Activated CD4-positive, alpha-beta T cell treated with anti-CD3 and anti-CD28 coated beads for 36 hours (primary cell): ENCODE measurements at places on chromosomes 2 and 18.

GRCh38 chr2:19574778-19575260, 216.4 kb upstream of the OSR1 start:
- DNase-seq = no peak

- no peak for DNase-seq
Observed at GRCh38 chr2:168136392-168136977, 110.9 kb downstream of the STK39 start.

DNA sequence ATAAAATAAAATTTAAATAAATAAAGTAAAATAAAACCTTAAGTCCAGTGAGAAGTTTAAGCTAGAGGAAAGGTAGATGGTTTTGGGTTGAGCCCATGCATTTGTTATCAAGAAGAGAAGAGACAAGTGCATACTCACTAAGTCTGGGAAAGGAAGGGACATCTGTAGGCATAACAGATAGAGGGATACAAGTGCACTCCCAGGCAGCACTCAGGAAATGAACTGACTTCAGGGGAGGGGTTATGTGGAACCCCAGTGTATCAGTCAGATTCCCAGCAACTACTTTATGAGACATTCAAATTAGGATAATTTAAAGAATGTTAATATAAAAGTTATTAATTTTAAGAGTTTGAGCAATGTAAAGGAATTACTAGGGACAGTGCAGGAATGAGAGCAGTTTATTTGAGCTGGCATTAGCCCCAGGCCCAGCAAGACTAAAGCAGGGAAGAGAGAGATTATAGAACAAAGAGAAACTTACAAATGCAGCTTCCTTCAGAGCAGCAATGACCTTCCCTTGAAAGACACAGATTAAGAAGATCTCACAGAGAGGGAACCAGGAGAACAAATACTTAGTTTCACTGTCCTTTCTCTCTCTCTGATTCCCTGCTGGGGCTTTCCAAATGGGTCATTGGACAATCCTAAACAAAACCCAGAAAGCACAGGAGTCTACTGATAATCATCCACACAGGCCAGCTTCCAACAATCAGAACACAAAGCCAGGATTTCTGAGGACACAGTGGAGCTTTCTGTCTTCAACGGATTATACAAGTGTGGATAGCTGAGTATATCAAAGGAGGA, 109.7 kb downstream of the ERBB4 start:
- DNase-seq = no peak

DNA sequence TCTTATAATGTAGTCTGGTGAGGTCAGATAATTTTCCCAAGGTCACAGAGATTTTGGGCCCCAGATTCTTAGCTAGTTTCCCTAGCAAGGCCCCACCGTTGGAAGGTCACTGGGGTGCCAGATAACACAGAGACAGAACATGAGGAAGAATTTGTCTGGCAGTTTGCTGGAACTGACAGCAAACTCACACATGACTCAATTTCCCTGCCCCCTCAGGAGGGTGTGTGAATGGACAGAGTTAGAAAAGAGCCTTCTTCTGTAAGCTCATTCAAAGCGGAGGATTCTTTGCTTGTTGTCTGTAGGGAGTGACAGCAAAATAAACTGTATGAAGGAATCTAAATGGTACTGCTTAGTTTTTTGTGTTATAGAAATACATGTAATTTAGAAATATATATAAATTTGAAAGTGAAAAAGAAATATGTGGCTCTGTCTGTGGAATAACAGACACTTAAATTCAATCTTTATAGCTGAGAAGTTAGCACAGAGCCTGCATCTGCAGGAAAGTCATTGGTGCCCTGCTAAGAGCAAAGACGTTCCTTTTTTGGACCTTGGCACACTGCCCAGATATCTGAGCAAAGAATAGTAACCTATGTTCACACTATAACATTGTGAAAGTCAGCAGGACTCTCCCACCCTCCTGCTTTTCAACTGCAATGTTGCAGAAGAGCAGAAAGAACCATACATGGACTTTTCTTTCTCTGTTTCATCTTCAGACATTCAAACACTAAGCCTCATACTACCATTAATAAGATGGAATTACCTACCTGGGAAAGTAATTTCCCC, 2.1 kb downstream of the MDH1 start:
- peak; percentile 17 for DNase-seq

GRCh38 chr2:195535911-195536522, 121.0 kb upstream of the SLC39A10 start:
- DNase-seq = peak; percentile 86

- DNase-seq = peak; percentile 25
Observed at GRCh38 chr2:108594132-108594981, 60.1 kb downstream of the LIMS1 start.

- DNase-seq = no peak
Observed at GRCh38 chr18:25062720-25063119, 289.2 kb downstream of the ZNF521 start.

GRCh38 chr2:73386342-73386868, 769 bp downstream of the ALMS1 start:
- DNase-seq = no peak

GRCh38 chr18:21389903-21390302, 147.9 kb downstream of the GREB1L start:
- DNase-seq = no peak

GRCh38 chr2:135790423-135790822, 46.6 kb downstream of the LCT start:
- no peak for DNase-seq

DNA sequence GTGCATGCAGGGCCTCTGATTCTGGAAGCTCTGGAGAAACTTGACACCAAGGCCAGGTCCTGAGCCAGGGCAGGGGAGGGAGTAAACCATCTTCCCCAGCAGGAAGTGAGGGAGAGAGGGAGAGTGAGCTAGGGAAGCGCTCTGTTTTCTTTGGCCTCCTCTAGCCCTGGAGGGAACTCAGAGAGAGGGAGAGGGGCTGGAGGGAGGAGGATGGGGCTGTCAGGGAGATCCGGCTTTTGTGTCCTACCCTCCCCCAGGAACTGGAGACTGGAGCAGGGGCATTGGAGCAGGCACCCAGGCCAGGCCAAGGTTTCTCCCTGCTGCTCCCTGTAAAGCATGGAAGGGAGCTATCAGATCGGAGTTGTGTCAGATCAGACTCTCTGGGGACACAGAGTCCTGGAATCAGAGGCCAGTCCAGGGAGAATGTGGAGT, 22.7 kb upstream of the PKDCC start:
- DNase-seq = no peak

DNA sequence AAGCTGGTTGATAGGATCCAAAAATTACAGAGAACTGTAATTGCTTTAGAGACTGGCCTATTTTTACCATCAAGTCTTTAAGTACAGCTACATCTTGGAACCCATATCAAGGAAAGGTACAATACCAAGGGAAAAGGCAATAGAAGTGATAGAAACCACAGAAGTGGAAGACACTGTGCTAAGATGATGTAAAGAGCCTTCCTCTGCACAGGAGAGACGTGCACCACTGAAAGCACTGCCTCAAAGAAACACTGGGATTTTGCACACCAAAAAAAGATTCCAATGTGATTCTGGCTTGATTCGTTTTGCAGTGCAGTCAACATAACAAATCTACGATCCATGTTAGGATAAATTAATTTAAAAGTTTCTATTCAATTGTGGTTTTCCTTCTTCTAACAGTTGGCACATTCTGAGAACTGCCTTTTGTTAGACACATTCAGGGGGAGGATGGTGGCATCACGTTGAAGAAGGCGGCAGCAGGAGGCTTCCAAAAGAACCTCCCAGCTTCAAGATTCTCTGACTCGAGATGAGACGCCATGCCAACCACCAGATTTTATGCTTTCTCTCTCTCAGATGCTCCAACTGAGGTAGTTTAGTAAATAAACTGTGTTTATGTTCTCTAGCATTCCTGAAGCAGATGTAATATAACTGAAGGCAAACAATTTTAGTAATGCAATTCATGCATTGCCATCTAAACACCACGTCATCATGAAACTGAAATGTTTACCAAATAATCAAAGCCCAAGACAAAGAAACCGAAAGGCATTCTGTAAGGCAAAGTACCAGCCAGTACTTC, 102.9 kb downstream of the BCL2 start:
- DNase-seq = peak; percentile 56

DNA sequence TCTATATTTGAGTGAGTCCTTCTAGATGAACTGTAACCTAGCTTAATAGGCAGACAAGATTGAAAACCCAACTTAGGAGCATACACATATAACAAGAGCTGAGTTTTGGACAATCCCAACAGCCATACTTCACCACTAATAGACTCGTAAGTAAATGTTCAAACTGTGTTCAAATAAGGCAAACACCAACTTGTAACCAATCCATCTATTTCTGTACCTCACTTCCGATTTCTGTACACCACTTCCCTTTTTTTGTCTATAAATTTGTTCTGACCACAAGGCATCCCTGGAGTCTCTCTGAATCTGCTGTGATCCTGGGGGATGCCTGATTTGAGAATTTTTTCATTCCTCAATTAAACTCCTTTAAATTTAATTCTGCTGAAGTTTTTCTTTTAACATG, 1149.1 kb upstream of the NRXN1 start:
- no peak for DNase-seq

DNA sequence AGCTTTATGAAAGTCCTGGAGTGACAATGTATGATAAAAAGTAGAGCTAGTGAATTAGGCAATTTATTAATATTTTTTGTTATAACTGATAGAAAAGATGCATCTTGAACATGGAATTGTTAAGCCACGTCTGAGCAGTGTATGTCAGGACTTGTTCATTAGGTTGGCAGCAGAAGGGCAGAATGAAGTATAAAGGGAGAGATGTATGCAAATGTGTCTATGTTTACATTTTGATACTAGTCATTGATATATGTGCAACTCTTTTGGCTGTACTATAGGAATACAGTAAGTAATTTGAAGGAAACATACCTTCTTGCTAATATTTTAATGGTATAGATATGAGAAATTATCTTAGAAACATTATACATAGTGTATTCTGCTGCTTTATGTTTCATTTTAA, 49.0 kb upstream of the TMEM247 start:
- DNase-seq = no peak

- DNase-seq = no peak
Observed at GRCh38 chr18:10184776-10185175, 269.7 kb upstream of the APCDD1 start.

DNA sequence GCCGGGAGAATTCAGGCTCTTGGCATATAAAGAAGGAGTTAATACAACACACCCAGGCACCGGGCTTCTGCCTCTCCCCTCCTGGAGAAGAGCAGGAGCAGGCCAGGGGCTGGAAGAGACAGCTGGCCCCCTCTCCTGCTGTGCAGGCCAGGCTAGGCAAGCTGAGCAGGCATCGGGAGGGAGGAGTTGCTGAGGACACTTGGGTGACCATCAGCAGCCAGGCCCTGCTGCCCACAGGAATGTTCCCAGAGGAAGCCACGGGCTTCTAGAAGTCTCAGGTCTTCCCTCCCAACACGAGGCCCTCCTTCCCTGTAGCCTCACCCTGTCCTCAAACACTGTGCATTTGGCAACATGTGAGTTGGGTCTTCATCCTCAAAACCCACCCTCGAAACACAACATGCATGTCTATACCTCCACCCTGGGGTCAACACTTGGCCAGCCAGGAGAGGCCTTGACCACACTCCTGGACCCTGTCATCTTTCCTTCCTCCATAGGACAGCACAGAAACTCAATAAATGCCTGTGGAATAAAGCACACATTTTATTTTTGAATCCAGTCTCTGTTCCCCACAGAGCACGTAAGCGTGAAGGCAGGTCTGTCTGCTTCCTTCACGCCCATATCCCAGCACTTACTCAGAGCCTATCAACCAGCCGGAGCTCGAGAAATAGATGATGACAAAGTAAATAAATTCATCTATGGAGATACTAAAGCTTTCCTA, 433.8 kb upstream of the ID2 start:
- no peak for DNase-seq

DNA sequence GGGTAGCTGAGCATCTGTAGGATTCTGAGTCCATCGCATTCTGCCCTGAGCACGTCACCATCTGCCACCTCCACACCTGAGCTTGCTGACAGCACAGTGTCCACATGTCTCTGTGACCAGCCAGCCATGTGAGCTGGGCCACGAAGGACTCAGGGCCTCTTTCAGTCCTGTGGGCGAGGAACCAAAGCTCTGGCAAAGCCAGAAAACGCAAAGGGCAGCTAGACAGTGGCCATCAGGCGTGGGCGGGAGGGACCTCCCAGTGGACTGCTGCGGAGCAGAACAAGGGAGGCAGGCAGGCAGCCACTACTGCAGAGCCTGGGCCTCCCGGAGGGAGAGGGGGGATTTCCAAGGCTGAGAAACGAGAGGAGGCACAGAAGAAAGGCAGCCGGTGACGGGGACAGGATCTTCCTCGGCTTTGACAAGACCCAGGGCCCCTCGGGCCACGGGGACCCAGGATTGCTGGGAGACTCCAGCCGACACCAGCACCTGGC, 274.6 kb upstream of the SALL3 start:
- no peak for DNase-seq

DNA sequence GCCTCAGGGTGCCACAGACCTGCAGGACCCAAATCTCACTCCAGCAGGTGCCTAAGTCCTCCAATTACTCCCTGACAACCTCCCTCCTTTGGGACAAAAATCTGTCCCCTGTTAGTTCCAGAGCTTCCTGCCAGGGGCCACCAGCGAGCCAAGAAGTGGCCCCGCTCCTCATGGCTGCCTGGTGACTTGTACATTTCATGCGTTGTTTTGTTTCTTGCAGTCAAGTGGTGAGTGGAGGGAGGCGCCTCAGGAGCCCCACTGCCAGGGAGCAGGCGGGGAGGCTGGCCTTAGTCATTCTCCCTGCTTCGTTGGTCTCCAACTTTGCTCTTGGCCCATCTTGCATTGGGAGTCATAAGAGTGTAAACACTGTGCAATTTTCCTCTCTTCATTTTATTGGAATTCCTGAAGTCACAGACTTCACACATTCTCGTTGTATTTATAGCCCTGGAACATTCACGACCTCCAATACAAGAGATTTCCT, 81.3 kb downstream of the KCNF1 start:
- no peak for DNase-seq

GRCh38 chr2:186189816-186190215, 296.2 kb upstream of the ZC3H15 start:
- no peak for DNase-seq

DNA sequence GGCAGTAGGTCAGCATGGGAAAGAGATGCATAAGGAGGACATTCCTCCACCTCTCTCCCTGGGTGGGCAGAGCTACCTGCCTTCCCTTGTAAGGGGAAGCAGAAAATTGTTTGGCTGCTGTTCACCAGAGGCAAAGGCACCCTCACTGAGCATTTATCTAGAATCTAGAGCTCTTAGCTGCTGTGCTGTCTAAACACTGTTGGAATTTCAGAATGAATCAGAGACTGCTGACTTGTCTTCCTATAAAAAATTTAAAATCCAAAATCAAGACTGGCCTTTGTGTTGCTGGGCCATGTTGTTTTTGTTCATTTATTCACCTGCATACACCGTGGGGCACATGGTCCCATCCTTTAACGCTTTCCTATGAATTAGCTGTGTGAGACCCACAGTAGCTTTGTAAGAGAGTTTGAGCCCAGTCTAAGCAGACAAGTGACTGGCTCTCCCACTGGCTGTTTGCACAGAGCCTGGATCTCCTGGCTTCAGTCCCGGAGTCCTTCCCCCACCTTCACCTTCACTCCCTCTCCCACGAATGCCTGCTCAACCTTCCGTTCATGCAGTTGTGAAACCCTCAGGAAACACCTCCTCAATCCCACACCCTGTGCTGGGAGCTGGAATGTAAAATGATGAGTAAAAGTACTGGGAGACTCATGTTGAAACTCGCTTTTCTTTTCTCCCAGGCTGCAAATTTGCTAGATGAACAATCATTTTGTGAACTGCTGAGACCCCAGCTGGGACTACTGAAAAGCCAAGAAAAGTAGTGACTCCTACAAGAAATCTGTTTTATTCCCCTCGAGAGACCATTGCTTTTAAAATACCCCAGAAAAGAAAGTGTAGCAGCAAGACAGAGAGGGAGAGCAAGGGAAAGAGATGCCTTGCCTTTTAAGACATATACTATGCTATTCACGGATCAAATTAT, 76.2 kb downstream of the FAM168B start:
- DNase-seq = no peak
